ENCODE measurements at places on chromosomes 12 and 14.

GRCh38 chr12:30041096-30041495, 257.4 kb upstream of the TMTC1 start:
- DNase-seq = no peak

- DNase-seq = no peak
Observed at GRCh38 chr12:77435446-77436091, 370.2 kb upstream of the E2F7 start.

- no peak for DNase-seq
Observed at GRCh38 chr12:117231750-117232149, 41.5 kb upstream of the FBXO21 start.

DNA sequence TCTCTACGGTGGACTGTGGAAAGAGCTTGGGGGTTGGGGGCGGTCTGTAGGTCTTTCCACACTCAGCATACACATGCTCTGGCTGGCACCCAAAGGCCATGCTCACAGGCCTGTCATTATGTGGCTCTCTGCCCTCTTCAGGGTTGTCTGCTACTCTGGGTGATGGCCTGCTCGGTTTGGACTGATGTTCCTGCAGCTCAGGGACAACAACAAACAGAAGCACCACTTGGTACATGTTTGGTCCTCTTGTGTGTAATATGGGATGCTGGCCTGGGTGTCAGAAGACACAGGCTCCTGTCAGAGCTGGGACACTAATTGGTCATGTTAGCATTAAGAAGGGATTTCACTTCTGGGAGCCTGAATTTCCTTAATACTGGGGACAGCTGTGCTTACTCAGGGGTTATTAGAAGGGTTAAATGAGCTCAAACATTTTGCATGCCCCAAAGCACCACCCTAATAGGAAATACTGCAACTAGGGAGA, 32.7 kb upstream of the SELPLG start:
- peak; percentile 30 for DNase-seq

GRCh38 chr12:89845366-89845765, 136.7 kb upstream of the ATP2B1 start:
- DNase-seq = no peak

DNA sequence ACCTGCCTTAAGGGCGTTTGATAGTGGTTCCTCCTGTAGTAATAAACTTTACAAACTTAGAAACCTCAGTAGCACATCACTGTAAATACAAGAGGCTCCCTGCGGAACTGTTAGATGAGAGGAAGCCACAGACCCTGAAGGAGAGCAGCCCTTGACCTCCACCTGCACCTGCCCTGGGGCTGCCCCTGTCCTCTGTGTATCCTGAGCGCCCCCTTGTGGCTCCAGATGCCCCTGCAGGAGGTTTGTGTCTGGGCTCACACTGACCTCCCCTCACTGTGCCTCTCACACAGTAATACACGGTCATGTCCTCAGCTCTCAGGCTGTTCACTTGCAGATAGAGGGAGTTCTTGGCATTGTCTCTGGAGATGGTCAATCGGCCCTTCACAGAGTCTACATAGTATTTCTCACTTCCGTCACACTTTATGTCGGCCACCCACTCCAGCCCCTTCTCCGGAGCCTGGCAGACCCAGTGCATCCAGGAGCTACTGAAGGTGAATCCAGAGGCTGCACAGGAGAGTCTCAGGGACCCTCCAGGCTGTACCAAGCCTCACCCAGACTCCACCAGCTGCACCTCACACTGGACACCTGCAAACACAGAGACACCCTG, 1059.8 kb downstream of the TMEM121 start:
- no peak for DNase-seq

DNA sequence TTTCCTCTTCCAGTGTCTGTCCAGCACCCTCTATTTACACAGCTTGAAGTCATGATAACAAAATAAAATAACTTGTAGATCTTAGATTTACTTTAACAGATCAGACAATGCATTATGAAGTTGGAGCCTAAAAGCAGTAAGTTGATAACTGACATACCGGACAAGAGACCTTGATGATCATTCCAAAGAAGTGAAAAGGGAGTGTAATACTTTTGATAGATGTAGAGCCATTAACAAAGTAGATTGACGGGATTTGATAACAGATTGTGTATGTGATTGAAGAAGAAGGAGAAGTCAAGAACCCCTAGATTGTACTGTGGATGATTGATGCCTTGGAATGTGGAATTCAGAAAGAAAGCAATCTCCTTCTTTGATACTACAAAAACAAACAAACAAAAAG, 403.8 kb upstream of the MGAT4C start:
- DNase-seq = no peak

GRCh38 chr12:127025545-127025944, 1241.4 kb upstream of the TMEM132C start:
- peak; percentile 7 for DNase-seq

DNA sequence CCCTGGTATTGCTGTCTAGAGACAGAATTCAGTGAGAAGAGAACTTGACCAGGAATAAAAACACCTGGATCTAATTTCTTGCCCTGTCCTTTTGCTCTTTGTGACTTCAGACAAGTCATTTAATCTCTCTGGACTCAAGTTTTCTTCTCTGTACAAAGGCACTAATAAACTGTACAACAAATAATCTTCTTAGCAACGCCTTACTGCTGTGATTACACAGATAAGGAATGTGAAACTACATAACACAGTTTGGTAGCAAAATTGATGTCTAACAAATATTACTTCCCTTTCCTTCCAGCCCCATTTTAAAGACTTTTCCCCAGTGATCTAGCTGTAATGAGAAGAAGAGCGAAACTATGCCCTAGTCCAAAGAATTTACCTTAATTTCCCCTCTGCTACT, 69.3 kb downstream of the BCAT1 start:
- peak; percentile 26 for DNase-seq

- DNase-seq = no peak
Observed at GRCh38 chr14:56147449-56147848, 29.2 kb downstream of the PELI2 start.

GRCh38 chr12:132543298-132544079, 53.5 kb downstream of the FBRSL1 start:
- DNase-seq = no peak

GRCh38 chr12:11839091-11839641, 189.7 kb downstream of the ETV6 start:
- no peak for DNase-seq

GRCh38 chr12:109860977-109861376, 19.4 kb downstream of the GLTP start:
- no peak for DNase-seq

DNA sequence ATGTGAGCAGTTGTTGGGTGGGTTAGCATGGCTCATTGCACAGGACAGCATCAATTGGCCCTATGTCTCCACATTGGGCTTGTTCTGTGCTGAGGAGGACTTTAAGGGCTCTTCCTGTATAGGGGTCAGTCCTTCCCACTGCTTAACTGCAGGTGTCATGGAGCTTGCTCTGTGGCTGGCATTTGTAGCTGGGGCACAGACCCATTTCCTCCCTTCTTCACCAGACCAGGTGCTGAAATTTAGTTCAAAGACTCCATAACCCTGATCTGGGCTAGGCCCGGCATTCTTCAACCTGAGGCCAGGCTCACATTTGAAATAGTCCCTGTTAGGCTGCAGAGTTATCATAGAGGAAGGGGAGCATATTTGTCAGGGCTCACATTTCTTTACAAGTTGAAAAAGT, 12.8 kb downstream of the CHST11 start:
- no peak for DNase-seq

- peak; percentile 8 for DNase-seq
Observed at GRCh38 chr14:31843361-31844091, 233.6 kb upstream of the ARHGAP5 start.

- no peak for DNase-seq
Observed at GRCh38 chr12:39033782-39034181, 128.4 kb upstream of the CPNE8 start.

DNA sequence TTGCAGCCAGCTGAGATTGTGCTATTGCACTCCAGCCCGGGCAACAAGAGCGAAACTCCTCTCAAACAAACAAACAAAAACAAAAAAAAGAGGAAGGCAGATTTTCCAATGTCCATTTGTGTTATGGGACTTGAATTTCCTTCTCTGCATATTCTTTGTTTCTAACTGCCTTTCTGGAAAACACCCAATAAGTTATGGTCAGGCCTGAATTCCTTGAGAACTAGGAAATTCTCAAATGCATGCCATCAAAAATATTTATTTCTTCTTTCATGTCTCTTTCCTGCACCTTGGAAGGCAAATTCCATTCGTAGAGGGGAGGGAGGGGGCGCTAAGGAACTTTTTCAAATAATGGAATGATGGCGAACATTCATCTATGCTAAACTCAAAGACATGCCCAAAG, 117.6 kb upstream of the TMCC3 start:
- DNase-seq = no peak

GRCh38 chr12:129588142-129588541, 315.7 kb downstream of the TMEM132D start:
- no peak for DNase-seq

GRCh38 chr12:852864-853263, 96.6 kb downstream of the RAD52 start:
- DNase-seq = no peak

- DNase-seq = no peak
Observed at GRCh38 chr14:71668186-71668912, 263.9 kb upstream of the RGS6 start.

GRCh38 chr12:125538401-125539199, 473.4 kb downstream of the AACS start:
- DNase-seq = no peak

- DNase-seq = no peak
Observed at GRCh38 chr12:65827342-65827741, 3.1 kb downstream of the HMGA2 start.

GRCh38 chr14:88439088-88439487, 53.6 kb downstream of the SPATA7 start:
- DNase-seq = no peak

DNA sequence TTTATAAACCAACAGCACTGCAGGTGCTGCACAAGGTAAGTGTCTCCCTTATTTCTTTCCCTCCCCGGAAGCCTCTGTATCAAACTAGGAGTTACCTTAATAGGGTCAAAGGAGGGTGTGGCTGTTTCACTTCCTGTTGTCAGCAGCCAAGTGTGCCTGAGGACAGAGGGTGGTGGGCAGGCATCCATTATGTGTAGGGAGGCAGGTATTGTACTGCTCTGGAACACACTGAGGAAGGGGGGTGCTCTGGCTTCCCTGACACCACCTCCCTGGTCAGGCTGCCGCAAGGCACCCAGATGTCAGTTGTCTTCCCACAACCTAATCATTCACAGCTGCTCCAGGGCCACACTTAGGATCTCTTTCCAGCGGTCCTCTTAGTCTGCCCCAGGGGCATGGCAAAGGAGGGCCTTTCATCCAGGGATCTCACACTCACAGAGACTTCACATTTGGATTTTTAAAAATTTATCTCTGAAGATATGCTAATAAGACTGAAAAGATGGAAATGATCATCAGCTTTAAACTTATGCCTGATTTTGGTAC, 132.0 kb upstream of the ARHGAP5 start:
- no peak for DNase-seq

DNA sequence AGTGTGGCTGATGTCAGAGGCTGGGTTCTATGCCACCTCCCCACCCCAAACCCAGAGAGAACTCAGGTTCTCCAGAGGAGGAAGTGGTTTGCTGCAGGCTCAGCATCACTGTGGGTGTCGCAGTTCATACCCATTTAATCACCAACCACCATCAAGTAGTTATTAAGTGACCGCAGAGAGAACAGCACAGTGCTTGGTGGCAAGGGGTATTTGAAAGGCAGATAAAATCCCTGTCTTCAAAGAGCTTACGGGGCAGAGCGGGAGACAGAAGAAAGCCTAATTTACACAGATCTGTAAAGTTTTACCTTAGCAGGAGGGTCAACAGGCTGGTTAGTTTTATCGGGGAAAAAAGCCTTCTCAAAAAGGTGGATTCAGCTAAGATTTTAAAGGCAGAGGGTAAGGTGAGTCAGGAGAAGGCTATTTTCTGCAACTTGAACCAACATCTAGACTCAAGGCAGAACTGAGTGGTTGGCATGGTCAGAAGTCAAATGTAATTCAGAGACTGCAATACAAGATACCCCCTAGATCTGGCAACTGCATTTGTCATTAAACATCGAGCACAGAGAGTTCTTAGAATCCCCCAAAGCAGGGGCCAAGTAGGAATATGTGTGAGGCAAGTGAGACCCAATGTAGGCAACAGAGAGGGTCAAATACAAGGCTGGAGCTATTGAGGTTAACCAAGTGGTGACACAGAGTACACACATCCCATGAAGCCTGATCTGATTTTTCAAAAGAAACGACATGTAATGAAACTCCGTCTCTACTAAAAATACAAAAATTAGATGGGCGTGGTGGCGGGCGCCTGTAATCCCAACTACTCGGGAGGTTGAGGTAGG, 13.2 kb downstream of the PXN start:
- no peak for DNase-seq

DNA sequence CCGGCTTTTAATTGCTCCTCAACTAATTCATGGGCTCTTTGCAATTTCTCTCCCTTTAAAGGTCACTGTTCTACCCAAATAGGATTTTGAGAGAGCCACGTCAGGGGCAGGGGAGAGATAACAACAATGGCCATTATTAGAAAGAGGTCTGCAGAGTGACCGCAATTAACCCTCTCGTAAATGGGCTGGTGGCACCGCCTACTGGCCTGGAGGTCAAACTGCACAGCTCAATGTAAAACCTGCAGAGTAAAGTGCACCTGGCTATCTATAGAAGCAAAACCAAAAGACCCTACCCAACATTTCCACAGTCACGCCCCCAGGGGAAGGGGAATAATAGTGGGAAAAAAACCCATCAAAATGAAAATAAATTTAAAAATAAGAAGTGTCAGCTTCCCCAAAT, 21.6 kb upstream of the CLEC4E start:
- DNase-seq = no peak

DNA sequence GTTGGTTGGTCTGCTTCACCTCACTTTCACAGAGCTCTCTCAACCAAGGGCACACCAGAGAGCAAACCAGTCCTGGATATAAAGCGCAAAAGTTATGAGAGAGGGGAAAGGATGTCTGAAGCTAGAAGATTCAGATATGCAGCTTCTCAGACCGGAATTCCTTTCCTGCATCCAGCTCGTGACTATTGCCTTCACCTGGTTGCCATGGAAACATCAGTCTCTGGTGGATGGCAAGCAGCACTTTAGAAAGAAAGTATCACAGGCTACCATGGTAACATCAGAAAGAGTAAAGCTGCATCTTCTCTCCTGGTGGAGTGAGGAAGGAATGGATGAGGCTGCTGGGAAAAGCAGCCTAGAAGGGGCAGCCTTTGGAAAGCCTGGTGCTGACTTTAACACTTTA, 13.7 kb downstream of the REM2 start:
- no peak for DNase-seq

GRCh38 chr14:84882830-84883229, 647.1 kb upstream of the FLRT2 start:
- no peak for DNase-seq

DNA sequence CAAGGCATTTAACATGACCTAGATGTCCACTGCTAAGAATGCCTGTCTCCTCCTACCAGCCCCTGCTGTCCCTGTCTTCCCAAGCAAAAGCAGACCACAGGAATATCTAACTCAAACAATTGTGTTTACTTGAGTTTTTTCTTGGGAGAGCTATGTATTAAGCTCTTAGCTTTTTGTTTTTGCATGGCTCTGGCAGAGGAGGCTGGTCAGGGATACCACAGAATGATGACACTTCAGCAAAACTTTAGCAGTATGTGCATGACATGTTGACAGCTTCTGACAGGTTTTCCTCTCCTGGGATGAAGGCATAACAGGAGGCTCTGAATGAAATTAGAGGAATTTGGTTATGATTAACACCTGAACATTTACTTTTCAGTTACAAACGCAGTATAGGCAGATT, 6.9 kb downstream of the TMBIM6 start:
- no peak for DNase-seq

Data from HFFc6 (cell line).